ENCODE measurements at places on chromosomes 1 and 21.

GRCh38 chr1:67816506-67816905 is 16.8 kb downstream of the GNG12 start:
- no peak for DNase-seq

DNA sequence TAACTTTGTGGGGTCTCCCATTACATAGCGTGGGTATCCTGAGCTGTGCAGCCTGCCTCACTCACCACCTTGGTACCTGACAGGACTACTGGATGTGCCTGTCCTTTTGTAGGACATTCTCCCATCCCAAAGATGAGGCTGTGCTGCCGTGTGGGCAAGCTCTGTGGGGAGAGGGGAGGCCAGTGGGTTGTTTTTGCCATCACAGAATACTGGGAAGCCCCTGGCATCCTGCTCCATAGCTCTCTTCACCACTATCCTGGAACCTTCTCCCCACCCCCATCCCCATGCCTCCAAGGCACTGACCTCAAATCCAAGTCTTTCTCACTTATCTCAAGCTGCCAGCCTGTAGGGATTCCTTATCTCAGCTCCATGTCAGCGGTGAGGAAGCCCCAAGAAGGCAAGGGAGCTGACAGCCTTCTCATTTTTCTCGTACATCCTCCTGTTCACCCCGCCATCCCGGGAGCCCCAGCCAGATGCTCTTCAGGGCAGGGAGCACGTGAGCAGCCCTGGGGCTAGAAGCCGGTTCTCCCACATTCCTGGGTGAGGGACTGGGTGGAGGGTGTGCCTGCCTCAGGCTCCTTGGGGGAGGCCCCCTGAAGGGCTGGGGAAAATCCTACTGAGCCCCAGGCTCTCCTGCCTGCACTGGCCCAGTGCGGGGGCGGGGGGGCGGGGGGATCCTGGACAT is 2.4 kb upstream of the ELF3 start:
- DNase-seq: no peak

DNA sequence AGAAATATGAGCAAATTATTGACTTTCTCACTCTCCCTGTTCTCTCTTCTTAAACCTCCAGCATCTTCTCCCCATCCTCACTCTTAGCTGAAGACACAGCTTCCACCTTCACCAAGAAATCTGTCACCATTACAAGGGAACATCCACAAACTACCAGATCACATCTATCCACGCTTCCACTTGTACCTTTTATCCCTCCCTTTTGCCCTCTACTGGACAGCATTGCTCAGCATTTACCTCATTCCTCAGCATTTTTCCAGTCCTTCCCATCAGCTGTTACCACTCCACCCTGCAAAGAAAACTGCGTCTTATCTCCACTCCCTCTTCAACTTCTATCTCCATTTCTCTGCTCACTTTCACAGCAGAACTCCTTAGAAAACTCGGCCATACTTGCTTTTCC is 42.6 kb downstream of the KCNJ6 start:
- no peak for DNase-seq

DNA sequence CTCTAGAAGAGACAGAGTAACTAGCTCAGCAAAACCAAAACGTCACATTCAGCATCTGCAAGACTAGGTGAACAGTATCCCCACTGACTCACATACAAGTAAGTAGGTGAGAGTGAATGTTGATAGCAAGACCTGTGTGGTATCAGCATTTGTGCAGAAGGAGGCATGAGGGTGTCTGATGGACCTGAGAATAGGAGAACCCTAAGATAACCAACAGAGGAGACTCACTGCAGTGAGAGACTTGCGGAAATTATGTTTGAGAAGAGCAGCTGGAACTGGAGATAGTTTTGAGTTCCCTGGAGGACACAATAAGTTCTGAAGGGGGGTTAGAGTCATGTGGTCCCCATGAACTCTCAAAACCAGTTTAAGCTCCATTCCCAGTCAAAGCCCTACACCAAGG is 59.1 kb downstream of the DYRK1A start:
- DNase-seq: no peak

GRCh38 chr1:1622788-1623094 is 7.4 kb downstream of the MIB2 start:
- DNase-seq: no peak

DNA sequence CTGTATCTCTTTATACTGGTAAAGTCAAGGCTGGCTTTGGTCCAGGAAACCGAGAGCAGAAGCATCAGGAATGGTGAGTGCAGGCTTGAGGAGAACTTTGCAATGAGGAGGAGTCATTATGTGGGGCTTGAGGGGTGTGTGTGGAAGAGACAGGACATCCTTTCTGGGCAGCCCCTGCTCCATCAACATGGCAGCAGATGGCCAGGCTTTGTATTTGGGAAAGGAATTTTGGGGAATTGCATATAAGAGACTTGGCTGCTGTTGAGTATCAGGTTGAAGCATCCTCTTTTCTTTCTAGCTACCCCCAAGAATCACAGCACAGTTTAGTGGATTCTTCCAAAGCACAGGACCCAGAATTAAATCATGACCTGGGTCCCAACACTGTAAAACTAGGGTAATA is 33.4 kb downstream of the VTCN1 start:
- no peak for DNase-seq

DNA sequence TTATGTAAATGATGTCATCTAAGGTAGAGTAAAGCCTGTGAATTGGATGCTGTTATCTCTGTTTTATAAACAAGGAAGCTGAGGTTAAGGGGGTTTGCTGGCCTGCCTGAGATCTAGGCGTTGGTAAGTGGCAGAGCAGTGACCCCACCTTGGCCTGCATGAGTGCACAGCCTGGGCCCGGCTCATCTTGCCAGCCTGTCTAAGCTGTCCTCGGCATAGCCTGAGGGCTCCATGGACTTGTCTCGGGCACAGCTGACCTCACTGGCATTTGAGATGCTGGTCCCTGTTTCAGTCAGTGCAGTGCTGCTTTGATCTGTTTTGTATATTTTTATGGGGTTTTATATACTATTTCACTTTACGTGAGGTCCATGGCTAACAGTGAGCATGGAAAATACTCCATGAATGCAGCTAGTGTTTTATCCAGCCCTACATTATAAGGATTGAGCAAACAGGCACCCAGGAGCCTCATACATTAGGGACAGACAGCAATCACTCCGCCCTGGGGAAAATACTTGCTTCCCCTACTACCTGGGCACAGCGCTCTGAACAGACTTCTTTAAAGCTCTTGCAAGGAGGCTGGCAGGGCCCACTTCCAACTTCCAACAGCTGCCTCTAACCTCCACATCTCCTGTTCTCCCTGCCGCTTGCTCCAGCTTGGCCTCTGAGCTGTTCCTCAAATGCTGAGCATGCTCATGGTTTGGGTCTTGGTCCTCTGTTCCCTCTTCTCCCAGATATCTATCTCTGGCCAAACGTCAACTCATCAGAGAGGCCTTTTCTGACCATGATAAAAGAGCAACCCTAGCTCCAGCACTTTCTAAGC is 150.6 kb upstream of the HMGB4 start:
- DNase-seq: no peak

DNA sequence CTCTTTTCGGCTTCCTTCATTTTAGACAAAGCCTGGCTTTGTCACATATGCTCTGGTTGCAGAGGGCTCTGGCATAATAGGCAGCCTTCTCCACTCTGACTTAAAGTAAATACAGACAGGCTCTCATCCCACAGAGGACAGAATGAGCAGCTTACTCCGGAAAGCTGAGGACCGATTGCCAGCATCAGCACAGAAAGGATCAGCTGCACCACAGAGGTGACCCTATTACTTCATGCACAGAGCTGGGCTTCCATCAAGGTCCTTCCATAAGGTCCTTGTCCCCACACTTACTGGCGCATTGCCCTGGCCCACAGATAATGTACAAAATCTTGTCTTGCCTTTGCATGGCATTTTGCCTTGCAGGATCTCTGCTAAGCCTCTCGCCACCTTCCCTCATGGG is 67.6 kb downstream of the SEC16B start:
- no peak for DNase-seq

DNA sequence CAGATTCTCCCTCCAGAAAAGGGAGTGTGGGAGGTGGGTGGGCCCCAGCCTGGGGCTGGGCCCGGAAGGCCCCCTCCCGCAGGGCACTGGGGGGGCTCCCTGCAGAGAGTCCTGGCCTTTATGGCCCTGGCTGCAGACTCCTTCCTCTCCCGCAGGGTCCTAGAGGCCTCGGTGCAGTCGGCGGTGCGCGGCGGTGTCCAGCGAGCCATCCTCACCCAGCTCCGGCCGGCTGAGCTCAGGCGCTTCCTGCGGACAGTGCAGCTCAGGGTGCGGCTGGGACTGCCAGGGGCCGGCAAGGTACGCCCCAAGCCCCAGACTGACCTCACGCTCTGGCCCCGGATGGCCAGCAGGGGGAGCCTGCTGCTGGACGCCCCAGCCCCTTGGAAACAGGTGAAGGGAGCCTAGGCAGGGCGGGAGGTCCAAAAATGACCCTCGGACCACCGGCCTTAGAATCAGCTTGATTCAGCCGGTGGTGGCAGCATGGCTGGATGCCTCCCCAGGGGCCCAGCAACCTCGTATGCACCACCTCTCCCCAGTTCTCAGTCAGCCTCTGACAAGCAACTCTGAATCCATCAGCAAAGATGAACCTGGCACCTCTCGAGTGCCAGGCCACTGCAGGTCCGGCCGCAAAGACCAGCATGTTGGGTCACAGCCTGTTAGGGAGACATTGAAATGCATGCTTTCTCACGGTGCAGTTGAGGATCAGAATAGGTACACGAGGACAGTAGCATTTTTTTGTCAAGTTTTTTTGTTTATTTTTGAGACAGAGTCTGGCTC is 20.6 kb downstream of the MTHFR start:
- DNase-seq: no peak

- no peak for DNase-seq
Observed at GRCh38 chr1:100122177-100122576, 10.6 kb downstream of the SASS6 start.

DNA sequence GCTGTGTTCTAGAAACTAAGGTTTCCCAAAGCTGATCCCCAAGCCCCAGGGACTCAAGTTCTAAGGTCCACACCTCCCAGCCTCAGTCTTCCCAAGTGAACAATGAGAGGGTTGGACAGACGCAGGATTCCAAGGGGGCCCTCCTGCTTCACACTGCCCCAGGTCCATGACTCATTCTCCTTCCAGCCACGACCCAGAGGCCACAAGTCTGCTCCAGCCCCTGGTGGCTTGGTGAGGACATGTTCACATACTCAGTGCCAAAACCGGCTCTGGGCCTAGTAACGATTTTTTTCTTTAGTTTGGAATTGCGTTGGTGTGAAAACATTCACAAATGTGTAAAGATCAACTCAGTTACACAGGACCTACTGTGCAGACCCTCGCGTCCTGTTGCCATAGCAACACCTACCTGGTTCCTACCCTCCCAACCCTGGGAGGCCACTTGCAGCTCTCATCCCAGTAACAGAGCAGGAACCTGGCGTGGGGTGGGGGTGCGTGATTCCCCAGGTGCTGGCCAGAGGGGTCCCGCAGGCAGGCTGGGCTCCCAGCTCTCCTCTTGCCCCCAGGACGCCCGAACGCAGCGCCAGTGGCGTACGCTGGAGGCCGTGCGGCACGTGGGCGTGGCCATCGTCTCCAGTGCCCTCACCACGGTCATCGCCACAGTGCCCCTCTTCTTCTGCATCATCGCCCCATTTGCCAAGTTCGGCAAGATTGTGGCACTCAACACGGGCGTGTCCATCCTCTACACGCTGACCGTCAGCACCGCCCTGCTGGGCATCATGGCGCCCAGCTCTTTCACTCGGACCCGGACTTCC is 57.0 kb downstream of the DISP3 start:
- no peak for DNase-seq

- DNase-seq: no peak
Observed at GRCh38 chr1:205913451-205914154, 29.7 kb downstream of the SLC26A9 start.

DNA sequence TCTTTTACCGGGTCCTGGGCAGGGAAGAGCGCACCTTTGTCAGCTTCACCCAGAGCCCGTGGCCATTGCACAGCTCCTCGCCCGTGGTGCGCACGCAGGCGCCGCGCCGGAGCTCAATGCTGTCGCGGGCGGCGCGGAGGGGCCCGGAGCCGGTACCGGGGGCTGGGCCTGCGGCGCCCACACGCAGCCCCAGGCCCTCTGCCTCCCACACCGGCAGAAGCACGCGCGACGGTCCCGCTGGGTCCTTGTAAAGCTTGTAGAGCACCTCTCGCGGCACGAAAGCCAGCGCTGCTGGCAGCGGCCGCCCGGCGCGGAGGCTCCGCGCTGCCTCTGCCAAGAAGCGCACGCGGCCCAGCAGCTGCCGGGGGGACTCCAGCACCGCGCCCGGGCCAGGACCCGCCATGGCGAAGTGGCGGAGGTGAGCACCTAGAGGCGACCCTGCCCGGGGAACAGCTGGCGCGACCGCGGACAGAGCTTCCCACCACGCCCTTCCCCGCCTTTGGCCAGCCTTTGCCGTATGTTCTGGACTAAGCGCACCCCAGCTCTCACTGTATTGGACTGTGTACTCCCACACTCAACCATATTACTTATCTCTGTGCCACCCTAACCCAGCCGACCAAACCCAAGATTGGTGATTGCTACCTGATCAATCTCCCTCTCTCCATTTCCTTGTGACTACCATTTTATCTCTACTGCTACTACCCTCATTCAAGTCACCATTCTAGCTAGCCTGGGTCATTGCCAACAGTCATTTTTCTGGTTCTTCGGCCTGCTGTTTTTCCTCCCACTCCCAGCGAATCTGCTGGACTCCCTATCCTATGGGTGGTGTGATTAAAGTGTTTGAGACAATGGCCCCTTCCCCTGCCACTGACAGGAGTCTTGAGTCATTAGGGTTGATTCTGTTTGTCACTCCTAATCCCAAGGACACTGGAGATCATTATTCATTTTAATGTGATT is at the start of gene HECTD3:
HECTD3 (minus strand) TSS at position 470 of the 957 bp plus-strand sequence; CDS start at position 403, 67 bp downstream.
- DNase-seq: peak; percentile 72

GRCh38 chr1:242827538-242827937 is 303.0 kb upstream of the PLD5 start:
- DNase-seq: no peak

DNA sequence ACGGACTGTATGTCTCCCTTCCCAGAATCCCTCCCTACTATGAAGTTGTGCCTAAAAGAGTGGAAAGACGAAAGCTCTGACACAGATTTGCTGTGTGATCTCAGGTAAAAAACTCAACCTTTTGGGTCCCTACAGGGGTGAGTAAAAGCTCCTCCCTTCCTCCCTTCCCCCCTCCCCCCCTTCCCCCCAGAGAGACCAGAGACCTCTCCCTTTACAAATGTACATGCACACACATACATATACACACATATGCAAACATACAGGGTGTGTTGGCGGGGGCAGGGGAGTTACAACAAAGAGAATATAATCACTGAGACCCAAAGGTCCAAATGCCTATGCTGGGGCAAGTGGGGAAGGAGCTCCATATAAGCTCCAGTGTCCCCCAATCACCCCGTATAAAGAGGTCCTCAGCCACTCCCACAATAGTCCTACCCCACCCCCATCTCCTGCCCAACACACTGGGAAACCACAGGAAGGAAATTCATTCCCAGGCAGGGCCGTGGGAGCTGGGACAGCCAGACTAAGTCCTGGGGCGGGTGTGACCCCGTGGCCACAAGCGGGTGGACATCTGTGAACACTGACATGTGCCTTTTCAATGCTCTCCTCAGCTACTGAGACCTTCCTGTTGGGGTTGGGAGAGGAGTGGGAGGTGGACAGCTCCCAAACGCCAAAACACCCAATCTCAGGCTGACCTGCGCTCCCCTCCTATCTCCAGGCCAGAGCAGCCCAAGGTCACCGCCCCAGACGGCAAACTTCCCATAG is 2.0 kb downstream of the MEF2D start:
- no peak for DNase-seq
